ENCODE measurements at places on chromosomes 16 and 17. TPM values are rescaled to one million over a fixed set of nuclear protein-coding genes. Genes with fewer than 3 reads are reported as not detected.

Gene NAGS
- 1.4 TPM for total RNA-seq

Gene HBM
- not detected for total RNA-seq

GRCh38 chr17:47188271-47188875, 722 bp downstream of the CDC27 start:
- DNase-seq: peak; percentile 20

Gene ANKS4B
- total RNA-seq: not detected

Data from MG63 (cell line).